ACHN (cell line): ENCODE measurements at places on chromosomes 11 and 22.

DNA sequence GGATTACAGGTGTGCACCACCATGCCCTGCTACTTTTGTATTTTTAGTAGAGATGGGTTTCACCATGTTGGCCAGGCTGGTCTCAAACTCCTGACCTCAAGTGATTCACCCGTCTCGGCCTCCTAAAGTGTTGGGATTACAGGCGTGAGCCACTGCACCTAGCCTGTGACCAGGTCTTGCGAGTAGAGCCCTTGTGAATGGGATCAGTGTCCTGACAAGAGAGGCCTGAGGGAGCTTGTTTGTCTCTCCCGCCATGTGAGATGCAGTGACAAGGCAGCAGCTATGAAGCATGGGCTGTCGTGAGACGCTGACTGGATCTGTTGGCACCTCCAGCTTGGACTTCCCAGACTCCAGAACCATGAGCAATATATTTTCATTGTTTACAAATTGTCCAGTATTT lies 69.3 kb downstream of the LRRC32 start:
- no peak for DNase-seq

- peak; percentile 22 for DNase-seq
Measured at GRCh38 chr11:82229341-82229740, 504.3 kb downstream of the FAM181B start.

DNA sequence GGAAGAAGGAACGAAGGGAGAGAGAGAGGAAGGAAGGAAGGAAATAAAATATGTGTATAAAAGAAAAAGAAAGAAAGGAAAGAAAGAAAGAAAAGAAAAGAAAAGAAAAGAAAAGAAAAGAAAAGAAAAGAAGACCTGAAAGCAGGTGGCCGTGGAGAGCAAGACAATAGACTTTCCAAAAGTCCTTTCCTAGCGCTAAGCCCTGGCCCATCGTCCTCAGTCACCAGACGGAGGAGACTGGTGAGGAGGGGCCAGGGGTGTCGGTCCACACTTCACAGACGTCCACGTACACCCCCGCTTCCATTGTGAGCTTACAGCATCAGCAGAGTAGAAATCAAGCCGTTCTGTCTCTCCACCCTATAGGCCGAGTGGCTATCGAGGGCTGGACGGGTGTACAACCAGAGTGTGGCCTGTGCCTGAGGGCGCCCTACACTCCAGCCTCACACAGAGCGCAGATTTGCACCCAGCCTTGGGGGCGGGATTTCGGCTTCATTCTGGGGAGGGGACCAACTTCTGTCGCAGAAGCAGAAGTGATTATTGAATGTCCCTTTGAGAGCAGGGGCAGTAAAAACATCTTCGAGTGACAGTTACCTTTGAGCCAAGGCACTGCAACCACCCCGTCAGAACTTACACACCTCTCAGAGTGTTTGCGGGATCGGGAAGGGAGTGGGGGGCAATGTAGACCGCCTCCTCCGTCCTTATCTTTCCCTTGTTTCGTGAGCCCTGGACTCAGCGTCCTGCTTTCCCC lies 2.0 kb upstream of the BSX start:
- no peak for DNase-seq

DNA sequence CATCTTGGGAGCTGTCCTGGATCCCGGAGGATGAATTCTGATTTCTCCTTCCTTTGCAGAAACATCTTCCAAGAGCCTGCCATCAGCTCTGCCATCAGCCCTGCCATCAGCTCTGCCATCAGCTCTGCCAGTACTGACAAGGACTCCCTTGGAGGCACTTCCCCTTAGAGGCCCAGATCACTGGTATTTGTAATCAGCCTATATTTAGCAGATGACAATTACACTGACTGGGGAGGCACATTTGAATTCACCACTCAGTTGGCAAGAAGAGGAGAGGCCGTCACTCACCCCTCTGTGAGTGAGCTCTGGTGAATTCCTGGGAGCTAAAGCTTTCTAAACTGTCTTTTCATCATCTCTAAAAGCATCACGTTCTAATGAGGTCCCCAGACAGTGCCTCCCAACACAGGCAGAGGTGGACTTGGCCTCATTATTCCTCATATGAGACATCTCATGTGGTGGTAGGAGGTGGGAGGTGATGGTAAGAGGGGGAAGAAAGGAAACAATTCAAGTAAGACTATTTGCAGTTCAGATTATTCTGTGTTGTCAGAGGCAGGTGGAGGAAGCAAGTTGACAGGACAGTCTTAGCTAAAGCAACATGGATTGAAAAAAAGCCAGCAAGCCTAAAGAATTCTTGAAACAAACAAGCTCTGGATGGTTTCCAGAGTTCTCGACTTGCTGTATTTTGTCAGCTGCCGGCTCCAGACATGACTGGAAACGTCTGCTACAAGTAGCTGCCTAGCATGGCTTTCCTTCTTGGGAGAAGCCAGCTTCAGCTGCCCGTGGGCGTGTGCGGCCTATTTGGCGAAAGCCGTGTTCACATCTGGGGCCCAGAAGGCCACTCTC lies 771.7 kb downstream of the TBC1D22A start:
- no peak for DNase-seq

GRCh38 chr11:3134651-3135480 lies 30.2 kb downstream of the OSBPL5 start:
- DNase-seq: no peak

DNA sequence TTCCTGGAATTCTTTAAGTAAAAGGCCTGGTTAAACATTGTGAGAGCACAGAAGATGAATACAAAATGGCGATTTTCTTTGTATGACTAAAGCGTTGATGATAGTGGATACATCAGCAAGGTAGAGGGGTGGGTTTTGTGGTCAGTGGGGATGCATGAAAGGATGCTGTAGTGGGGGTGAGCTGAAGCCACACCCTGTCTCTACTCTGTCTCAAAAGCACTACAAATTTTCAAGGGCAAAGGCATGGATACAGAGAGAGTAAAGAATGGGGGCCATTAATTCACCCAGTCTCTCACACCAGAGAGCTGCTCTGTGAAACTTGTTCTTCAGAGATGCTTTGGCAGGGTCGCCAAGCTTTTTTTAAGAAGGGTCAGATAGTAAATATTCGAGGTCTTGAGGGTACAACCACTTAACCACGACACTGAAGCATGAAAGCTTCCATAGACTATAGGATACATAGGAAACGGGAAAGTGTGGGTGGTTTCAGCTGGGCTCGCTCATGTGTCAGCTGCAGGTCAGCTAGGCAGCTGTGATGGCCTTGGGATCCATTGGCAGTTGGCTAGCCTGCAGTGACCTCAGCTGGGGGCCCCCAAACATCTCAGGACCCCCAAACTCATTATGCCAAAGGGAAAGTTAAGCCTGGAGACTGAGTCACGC lies 8.3 kb downstream of the TMEM138 start:
- no peak for DNase-seq

GRCh38 chr11:95676308-95676707 lies 113.3 kb downstream of the FAM76B start:
- DNase-seq: no peak

- no peak for DNase-seq
Measured at GRCh38 chr11:81135570-81135969, 1598.1 kb downstream of the FAM181B start.

DNA sequence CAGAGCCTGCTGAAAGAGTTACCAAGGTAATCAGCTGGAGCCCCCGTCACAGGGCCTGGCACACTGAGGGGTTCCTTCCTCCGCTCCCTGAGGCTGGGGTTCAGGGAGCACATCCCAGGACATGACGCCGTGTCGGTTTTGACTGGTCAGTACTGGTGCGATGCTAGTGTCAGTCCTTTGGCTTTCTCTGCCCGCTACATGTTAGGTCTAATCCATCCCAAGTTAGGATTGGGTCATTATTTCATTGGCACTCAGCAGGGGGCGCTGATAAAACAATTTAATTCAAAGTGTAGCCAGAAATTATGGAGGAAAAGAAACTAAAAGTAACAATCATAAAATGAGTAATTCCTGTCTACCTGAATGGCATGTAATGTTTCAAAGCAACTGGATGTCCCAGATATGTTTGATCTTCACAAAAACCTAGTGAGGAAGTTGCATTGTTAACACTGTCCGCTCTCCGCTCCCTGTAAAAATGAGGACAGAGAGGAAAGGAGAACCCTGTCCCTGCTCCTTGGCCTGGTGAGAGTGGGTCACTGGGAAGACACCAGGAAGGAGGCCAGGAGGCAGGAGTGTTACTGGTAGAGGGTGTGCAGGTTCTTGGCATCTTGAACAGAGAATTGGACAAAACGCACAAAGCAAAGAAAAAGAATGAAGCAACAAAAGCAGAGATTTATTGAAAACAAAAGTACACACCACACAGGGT lies 27.1 kb downstream of the TSKU start:
- DNase-seq: peak; percentile 42
